ENCODE measurements at places on chromosomes 12 and 14.

GRCh38 chr14:103896578-103896977, 31.7 kb upstream of the TDRD9 start:
- no peak for DNase-seq

- peak; percentile 40 for DNase-seq
These were observed 916 bp upstream of the CHPT1 start for GRCh38 chr12:101696251-101697196.

GRCh38 chr14:64891839-64892375, 12.2 kb upstream of the SPTB start:
- DNase-seq = no peak

DNA sequence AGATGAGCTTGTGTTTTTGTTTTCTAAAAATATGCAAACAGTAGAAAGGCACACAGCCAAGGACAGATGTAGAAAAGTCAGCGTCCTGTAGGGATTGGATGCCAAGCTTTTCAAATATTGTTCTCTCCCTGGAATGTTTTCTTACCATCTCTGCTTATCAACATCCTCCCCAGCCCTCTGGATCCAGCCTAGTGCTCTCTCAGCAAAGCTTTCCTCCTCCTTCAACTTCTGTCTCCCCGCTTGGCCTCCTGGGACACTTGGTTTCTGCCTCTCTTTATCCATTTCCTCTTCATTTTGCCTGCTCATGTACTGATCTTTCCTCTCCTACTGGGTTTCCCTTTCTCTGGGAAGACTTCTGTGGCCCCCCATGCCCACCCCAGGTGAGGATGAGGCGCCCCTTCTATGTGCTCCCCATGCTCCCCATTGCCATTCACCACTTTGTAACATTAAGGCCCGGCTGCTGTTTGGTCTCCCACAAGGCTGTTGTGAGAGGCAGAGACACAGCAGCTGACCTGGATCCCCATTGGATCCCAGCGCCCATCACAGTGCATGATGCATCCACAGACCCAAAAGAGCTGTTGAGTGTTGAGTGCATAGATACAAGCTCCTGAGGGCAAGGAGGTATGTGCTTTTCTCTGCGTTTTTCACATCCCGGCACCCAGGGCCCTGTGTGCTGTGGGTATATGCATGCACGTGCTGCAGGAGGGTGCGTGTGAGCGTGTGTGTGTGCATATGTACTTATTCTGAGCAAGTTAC, 38.2 kb downstream of the EVL start:
- DNase-seq = no peak

DNA sequence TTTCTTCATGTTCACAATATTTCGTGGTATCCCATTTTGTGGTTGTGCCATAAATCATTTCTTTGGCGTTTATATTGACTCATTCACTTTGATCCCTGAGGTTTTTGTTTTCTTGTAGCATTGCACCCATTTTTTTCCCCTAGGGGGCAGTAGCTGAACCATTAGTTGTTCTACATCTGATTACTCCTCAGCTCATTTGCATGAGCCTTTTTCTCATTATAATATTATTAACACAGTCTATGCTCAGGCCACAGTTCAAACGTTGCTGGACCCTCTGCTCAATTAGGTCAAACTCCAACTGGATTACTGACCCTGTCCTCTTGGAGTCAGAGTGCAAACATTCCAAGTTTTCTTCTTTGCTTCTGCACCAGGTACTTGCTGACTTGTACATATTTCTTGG, 475.4 kb upstream of the SEL1L start:
- no peak for DNase-seq

DNA sequence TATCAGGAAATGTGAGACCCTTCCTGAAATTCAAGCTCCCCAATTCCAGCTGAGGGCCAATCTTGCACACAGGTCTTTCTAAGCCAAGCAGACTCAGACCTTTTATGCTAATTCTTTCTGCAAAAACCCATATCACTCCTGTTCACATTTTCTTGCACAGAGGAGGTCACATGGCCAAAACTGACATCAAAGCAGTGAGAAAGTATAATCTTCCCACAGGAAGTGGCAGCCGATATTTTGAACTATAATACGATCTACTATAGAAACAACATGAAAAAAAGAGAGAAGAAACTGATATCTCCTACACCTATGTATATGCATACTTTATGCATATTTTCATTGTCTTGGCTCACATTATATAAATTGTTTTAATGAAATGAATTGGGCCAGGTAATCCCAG, 132.9 kb upstream of the SSTR1 start:
- no peak for DNase-seq

DNA sequence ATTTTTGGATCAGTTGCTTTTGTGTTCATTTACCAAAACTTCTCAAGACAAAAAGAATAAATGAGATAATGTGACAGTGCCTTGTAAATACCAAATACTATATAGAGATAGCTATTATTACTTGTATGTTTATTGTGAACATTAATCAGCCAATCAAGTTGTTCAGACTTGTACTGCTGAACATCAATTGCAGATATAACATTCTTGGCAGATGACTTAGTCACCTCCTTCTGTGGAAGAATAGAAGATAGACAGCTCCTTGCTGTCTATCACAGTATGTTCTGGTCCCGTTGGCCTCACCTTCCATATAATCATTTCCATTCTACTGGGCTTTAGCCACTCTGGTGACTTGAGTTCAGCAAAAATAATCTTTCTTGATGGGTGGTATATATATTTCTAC, 30.1 kb downstream of the PSEN1 start:
- DNase-seq = no peak

DNA sequence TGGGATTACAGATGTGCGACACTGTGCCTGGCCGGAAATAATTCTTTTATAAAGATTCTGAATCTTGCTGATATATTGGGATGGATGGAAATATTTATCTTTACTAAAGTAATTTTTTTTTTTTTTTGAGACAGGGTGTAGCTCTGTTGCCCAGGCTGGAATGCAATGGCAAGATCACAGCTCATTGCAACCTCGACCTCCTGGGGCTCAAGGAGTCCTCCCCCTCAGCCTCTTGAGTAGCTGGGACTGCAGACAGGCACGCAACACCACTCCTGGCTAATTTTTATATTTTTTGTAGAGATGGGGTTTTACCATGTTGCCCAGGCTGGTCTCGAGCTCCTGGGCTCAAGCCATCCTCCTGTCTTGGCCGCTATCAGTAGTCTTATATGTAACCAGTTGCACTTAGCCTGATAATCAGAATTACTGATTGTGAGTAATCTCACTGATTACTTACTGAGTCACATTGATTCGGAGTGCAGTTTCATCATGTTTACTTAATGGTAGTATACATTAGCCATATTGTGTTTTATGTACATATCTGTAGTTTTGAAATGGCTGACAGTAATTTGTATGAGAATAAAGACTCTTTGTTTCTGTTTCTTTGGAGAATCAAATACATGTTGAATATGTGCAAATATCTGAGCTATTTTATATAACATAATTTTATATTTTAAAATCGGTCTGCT, 50.4 kb upstream of the LRTM2 start:
- no peak for DNase-seq

- DNase-seq = no peak
These were observed 1.3 kb downstream of the A2ML1 start for GRCh38 chr12:8823565-8824300.

- DNase-seq = no peak
These were observed 3.3 kb upstream of the SLC4A8 start for GRCh38 chr12:51421266-51421884.

- no peak for DNase-seq
These were observed 1.8 kb upstream of the ZBTB39 start for GRCh38 chr12:57008178-57008577.

DNA sequence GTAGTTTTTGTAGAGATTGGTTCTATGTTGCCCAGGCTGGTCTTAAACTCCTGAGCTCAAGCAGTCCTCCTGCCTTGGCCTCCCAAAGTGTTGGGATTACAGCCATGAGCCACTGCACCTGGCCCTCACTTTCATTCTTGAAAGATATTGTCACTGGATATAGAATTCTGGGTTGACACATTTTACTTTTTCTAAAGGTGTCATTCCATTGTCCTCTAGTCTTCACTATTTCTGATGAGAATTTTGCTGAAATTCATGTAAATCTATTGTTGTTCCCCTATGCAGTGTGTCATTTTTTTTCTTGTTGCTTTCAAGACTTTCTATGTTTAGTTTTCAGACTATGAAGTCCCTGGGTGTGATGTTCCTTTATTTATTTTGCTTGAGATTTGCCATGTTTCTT, 29.2 kb downstream of the ACADS start:
- DNase-seq = no peak

- DNase-seq = no peak
These were observed 11.1 kb upstream of the PIP4K2C start for GRCh38 chr12:57579677-57580465.

DNA sequence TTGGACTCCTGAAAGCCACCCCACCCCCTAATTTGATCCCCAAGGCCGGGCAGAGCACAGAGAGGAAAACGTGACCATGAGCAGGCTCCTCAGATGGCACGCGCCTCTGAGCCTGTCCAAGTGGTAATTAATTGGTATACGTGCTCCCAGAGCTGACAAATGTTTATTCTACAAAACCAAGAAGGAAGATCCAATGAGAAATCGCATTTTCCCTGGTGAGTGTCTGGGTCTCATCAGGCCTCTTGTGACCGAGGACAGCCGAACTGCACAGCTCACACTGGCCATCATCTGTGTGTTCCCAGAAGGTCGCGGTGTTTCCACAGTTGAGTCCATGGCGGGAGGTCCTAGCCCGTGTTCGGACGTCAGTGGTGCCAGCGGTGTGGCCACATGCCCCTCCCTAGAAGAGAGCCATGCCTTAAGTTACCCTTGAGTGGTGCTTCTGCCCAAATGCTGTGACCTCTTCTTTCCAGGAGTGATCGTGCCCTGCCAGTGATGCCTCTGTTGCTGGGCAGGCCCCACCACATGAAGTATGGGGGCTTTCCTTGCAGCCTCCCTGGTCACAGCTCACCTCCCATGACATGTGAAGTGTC, 317.5 kb upstream of the RTL1 start:
- no peak for DNase-seq

DNA sequence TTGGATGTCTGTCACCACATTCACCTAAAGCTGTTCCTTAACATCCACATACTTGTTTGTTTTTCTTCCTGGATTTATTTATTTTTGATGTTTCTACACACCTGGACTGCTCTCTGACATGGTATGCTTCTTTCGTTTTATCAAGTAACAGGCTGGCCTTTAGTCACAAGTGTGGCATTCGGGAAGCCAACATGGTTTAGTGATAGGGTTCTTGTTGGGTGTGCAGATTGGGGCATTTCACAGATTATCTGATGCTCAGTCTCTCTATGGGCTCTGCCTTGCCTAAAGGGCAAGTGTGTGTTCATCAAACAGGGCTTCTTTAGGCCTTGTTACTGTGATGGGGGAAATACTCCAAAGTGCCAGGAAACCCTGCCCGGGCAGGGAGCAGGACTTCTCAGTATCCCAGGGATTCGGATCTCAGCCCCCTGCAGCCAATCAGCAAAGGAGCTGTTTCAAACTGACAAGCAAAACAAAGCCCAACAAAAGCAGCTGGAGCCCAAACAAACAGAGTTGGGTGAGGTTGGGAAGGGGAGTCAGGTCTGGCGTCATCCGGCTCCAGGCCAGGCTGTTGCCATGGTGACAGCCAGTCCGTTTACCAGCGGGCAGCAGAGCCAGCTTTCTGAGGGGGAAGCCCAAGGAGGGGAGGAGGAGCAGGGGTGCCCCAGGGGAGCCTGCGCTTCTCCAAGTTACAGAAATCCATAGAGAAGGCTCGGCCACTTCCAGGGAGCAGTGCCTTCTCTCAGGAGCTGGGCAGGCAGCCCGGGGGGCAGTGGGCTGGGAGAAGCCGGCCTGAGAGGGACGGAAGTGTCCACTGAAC, 31.9 kb downstream of the FOS start:
- DNase-seq = peak; percentile 78

DNA sequence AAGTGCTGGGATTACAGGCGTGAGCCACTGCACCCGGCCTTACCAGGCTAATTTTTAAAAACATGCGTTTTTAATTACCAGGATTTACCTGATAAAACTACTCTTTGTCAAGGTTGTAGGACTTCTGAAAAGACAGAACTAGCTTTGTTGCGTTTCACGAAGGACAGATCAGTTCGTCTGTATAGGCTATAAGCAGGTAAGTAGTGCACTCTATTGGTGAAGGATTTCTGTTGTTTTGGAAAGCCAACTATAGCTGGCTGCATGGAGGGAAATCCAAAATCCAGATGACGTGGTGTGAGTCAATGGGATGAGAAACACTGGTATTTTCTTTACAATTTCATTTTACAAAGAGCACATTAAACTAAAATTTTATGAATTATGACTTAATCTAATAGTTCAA, 14.6 kb downstream of the GNPNAT1 start:
- no peak for DNase-seq

- no peak for DNase-seq
These were observed 1.6 kb downstream of the ZFC3H1 start for GRCh38 chr12:71661977-71662530.

- no peak for DNase-seq
These were observed 473.0 kb downstream of the PCNX1 start for GRCh38 chr14:71380271-71380670.

DNA sequence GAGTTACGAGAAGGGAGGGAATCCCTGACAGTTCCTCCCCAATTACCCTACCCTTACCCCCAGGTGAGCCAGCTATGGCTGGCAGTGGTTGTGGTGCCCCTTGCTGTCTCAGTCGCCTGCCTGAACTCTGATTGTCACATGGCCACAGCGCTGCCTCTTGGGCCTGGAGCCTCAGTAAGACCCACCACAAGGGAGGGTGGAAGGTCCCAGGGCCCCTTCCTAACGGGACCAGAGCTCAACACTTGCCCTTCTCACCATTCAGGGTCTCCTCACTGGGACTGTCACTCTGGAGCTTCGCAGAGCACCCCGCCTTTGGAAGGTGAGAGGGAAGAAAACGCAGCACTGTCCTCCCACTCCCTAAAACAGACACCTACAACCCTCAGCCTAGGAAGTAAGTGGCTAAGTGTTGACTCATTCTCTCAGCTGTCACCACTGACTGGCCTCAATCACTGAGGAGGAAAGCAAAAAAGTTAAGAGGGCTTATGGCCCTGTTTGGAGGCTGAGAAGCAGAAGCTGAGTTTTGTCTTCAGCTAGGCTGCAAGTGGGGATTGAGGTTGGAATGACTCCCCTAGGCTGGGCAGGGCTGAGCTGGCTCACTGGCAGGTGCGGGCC, 1.0 kb downstream of the TMEM253 start:
- no peak for DNase-seq

GRCh38 chr12:69610126-69610525, 581 bp downstream of the LRRC10 start:
- no peak for DNase-seq
